Lung microvascular endothelial cell (primary cell): ENCODE measurements at places on chromosomes 11 and 22. TPM values are rescaled to one million over a fixed set of nuclear protein-coding genes. Genes with fewer than 3 reads are reported as not detected.

GRCh38 chr11:85123752-85124231, 503.4 kb downstream of the DLG2 start:
- DNase-seq = no peak

DNA sequence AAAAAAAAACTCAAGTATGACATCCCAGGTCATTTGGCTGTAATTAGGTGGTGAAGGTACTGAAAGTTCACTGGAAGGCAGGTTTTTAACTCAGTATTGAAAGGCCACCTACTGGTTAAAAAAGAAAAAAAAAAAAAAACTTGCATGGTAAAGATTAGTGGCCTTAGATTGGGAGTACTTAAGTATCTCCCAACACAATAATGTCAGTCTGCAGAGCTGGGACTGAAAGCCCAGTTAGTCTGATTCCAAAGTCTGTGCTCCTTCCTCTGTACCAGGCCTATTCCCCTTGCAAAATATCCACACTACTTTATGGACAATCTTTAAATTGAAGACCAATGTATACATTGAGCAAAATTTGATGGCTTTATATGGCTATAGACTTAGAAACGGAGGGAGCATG, 85.5 kb downstream of the NOX4 start:
- DNase-seq = peak; percentile 34

- no peak for DNase-seq
Measured at GRCh38 chr11:111308140-111308539, 9.8 kb downstream of the POU2AF3 start.

- no peak for DNase-seq
Measured at GRCh38 chr11:27512238-27512637, 5.7 kb upstream of the LIN7C start.

DNA sequence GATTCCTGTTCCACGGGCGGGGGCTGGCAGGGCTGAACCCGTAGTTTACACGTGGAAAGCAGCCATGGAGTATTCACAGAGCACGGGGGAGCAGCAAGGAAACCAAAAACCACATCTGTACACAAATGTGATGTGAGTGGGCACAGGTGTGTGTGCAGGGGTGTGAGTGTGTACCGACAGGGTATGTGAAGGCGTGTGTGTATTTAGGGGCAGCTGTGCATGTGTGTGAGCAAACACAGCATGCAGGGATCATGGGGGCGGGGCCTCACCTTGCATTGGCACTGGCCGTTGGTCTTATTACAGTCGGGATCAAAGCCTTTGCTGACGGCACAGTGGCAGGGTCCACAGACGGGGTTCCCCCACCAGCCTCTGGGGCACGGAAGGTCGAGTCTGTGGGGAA, 58.4 kb downstream of the TRMU start:
- no peak for DNase-seq

GRCh38 chr11:87239001-87239400, 201.3 kb downstream of the TMEM135 start:
- peak; percentile 38 for DNase-seq

- peak; percentile 93 for DNase-seq
Measured at GRCh38 chr11:47415949-47416472, 7.6 kb downstream of the SLC39A13 start.

- no peak for DNase-seq
Measured at GRCh38 chr11:122093731-122094275, 22.2 kb downstream of the BLID start.

DNA sequence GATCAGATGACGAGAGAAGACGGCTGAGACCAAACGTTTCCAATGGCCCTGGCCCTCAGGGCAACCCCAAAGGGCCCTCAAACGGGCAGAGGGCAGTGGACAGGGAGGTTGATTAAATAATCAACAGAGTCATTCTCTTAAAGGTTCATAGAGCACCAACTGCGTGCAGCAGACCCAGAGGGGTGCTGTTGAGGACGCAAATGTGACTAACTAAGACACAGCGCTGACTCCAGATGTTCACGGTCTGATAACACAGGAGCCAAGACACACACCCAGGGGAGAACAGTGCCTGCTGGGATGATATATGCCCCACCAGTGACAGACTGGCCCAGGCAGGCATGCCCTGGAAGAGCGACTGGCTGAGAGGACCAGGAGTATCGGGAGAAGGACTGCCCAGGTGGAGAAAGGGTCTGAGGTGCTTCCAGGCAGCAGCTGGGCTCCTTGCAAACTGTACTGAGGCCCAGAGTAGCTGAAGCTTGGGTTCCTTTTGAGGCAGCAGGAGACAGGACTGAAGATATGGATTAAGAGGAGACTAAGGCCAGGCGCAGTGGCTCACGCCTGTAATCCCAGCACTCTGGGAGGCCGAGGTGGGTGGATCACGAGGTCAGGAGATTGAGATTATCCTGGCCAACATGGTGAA, 7.7 kb downstream of the VWCE start:
- DNase-seq = no peak

GRCh38 chr11:16363706-16364105, 7.4 kb upstream of the SOX6 start:
- no peak for DNase-seq

DNA sequence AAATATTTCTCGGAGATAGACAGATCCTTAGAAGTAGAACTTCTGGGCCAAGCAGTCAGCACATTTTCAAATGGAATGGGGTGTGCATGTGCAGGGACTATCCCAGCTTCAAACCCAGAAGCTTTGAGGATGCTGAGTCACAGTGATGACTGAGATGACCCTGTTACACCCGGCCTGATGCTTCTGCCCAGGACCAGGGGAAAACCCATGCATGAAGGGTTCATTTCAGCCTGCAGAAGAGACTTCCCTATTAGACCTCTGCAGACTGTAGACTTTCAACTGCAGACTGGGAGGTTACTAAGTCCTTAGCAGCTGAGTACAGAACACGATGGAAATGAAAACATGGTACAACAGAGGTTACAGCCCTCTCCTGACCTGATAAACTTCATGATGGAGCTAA, 3.6 kb upstream of the OR2AT4 start:
- DNase-seq = peak; percentile 32

GRCh38 chr11:26944866-26945664, 48.8 kb upstream of the FIBIN start:
- DNase-seq = no peak

- no peak for DNase-seq
Measured at GRCh38 chr11:72023335-72023734, 24.6 kb downstream of the IL18BP start.

GRCh38 chr11:27300974-27301373, 62.0 kb downstream of the CCDC34 start:
- DNase-seq = no peak

GRCh38 chr11:31487848-31488247, 21.6 kb downstream of the IMMP1L start:
- DNase-seq = peak; percentile 86

- DNase-seq = peak; percentile 85
Measured at GRCh38 chr11:119339589-119340334, 921 bp downstream of the C1QTNF5 start.

- peak; percentile 58 for DNase-seq
Measured at GRCh38 chr11:36056160-36056751, 112.4 kb downstream of the LDLRAD3 start.

GRCh38 chr11:10287766-10288715, 6.0 kb downstream of the SBF2 start:
- DNase-seq = no peak

DNA sequence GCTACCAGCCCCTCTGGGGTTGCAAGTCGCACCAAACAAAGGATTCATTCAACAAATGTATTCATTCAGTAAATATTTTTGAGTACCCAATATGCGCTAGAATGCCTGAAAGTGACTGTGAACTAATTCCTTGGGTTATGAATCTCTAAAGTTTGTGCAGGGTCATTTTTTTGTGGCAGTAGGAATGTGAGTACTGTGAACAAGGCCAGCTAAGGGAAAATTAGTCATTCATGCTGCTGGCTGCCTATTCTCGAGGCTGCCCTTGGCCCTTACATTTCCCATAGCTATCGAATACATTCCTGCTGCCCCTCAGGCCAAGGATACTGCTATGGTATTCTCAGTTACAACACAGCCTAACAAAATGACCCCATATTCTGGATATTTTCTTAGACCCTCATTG, 141.6 kb downstream of the TRPC6 start:
- no peak for DNase-seq

GRCh38 chr11:76315182-76315853, 65.6 kb downstream of the THAP12 start:
- DNase-seq = no peak

DNA sequence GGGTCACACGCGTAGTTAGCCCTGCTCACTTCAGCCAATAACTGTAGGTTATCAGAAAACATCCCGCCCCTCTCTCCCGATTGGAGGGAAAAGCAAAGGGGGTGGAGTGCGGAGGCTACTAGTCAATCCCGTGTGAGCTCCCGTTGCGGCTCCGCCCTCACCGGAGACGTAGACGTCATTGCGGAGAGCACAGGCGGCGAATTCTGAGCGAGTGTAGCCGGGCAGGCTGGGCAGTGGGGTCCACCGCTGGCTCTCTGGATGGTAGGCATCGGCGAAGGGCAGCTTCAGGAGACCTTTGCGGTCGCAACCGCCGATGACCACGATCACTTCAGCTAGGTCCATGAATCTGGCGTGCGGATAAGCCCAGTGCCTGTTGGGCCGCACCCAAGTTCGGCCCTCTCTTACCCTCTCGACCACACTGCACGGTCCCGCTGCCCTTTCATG, 4.7 kb downstream of the KLHL35 start:
- peak; percentile 86 for DNase-seq

GRCh38 chr11:48000432-48000831, 20.1 kb downstream of the PTPRJ start:
- DNase-seq = no peak

DNA sequence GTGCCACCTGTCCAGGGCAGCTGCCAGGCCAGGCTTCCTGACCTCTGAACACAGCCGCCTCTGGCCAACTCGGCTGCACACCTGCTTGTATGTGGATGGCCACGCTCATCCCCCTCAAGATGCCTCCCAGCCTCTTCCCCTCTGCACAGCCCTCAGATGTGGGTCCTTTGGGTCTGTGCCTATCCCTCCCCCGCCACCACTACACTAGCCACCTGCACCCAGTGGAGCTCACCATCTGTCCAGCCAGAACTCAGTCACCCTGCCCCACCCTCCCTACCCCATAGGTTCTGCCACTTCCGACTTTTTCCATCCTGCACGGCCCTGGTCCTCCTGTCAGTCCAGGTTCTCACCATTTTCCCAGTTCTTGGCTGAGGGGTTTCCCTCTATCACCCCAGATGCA, 44.6 kb downstream of the PHF21B start:
- no peak for DNase-seq

DNA sequence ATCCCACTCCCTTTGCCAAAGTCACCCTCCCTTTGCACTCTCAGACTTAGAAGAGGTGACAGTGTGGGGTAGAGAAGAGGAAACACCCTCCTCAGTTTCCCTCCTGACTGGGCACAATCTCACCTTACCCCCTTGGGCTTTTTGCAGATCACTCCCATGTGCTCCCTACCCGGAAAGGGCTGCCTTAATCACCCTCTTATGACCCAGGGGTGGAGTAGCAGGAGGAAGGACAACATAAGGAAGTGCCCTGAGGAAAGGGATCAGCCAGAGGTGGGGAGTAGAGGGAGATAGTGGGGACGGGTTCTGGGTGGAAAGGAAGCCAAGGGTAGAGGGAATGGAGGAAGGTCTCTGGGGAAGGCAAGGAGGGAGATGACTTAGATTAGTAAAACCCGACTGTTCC, 52.0 kb downstream of the NRXN2 start:
- no peak for DNase-seq

GRCh38 chr22:44759430-44760310, 7.3 kb downstream of the ARHGAP8 start:
- no peak for DNase-seq

DNA sequence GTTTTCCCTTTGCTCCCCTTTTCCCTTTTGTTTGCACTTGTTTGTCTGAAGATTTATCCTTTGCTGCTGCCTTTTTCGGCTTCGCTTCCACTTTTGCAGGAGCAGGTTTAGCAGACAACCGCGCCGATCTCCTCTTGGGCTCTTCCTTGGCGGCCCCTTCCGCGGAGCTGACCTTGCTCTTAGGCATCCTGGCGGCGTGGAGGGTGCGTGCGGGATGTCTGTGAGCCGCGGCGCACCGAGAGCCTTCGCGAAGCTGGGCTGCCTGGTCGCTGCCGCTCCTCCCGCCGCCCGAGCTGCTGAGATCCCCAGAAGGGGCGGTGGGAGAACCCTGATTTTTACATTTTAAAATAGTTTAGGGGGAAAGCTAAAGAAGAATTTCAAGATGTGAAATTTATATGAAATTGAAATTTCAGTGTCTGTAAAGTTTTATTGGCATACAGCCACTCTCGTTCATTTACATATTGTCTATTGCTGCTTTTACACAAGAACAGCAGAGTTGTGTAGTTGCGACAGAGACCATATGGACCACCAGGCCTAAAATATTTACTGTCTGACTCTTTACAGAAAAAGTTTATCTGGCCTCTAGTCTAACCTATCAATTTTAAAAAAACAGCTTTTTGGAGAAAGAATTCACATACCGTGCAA, 105.2 kb upstream of the RRM1 start:
- no peak for DNase-seq

- no peak for DNase-seq
Measured at GRCh38 chr11:94211261-94211830, 82.7 kb downstream of the PANX1 start.

- peak; percentile 54 for DNase-seq
Measured at GRCh38 chr22:39439170-39439569, 17.6 kb upstream of the MGAT3 start.

DNA sequence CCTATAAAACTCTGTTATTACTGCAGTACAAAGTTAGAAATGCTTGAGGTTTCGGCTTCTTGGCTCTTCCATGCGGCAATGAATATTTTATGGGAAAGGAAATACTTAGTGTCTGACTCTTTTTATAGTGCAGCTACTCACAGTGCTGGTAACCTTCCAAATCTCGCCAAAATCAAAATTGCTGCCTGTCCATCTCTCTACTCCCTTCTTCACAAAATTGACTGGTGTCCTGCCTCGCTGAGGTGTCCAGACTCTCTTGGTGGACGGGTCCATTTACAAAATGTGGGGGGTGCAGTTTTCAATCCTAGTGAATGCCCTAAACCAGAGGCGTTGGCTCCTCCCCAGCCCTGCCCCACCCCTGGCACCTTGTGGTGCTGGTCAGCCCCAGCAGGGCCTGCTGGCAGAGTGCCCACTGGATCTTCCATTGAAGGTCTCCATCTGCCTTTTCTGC, 73.5 kb downstream of the ZBTB16 start:
- no peak for DNase-seq

UBASH3B gene
- total RNA-seq = 3.4 and 7.8 TPM in 2 replicates

RIMBP3C gene
- total RNA-seq = under 0.01 TPM in 2 replicates

BAD gene
- 54.3 and 65.9 TPM in 2 replicates for total RNA-seq

SLC3A2 gene
- total RNA-seq = 57.9 and 59.9 TPM in 2 replicates

CYB5R3 gene
- 99.0 and 129 TPM in 2 replicates for total RNA-seq

ALX4 gene
- not detected in 2 replicates for total RNA-seq

SLC43A3 gene
- total RNA-seq = 19.4 and 38.7 TPM in 2 replicates

MUC15 gene
- not detected in 2 replicates for total RNA-seq

GLYAT gene
- not detected in 2 replicates for total RNA-seq

APOA4 gene
- total RNA-seq = not detected in 2 replicates

KCNJ1 gene
- total RNA-seq = under 0.01 and 0.22 TPM in 2 replicates

GVQW3 gene
- 0.40 and 0.44 TPM in 2 replicates for total RNA-seq

EXPH5 gene
- under 0.01 TPM in 2 replicates for total RNA-seq

NLRP14 gene
- total RNA-seq = under 0.01 TPM in 1 of 2 replicates, not detected in the other

CCDC73 gene
- total RNA-seq = not detected in 2 replicates

SRRD gene
- 6.3 and 7.5 TPM in 2 replicates for total RNA-seq

SLC37A2 gene
- 0.20 and 0.87 TPM in 2 replicates for total RNA-seq

HEPACAM gene
- total RNA-seq = under 0.01 TPM in 2 replicates

OR5A1 gene
- total RNA-seq = not detected in 2 replicates

ARHGAP42 gene
- 2.4 and 7.1 TPM in 2 replicates for total RNA-seq

OR52A1 gene
- not detected in 2 replicates for total RNA-seq

MRGPRF gene
- under 0.01 TPM in 2 replicates for total RNA-seq

C11orf97 gene
- total RNA-seq = not detected in 2 replicates

OR8A1 gene
- total RNA-seq = under 0.01 TPM in 1 of 2 replicates, not detected in the other

PICK1 gene
- total RNA-seq = 7.4 and 7.9 TPM in 2 replicates
